ENCODE measurements at places on chromosomes 4 and X. TPM values are rescaled to one million over a fixed set of nuclear protein-coding genes. Genes with fewer than 3 reads are reported as not detected.

Gene PQBP1
- total RNA-seq = 60.3 TPM

Gene MAGEA8
- not detected for total RNA-seq

Gene XAGE2
- total RNA-seq = not detected

Gene USP27X
- total RNA-seq = 1.9 TPM

Gene SORCS2
- 11.0 TPM for total RNA-seq

DNA sequence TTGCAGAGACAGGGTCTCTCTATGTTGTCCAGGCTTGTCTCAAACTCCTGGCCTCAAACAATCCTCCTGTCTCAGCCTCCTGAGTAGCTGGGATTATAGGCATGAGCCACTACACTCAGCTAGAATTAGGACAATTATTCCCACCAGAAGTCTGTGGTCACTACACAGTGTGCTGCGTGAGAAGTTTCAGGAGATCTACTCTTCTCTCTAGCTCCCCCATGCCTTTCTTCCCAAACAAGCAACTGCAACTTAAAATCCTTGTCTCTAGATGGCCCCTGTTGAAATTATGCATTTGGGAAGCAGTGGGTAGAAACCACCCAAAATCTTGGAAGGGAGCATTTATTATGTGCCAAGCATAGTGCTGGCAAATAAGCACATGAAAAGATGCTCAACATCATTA is 21.1 kb upstream of the MAP7D3 start:
- DNase-seq = no peak

DNA sequence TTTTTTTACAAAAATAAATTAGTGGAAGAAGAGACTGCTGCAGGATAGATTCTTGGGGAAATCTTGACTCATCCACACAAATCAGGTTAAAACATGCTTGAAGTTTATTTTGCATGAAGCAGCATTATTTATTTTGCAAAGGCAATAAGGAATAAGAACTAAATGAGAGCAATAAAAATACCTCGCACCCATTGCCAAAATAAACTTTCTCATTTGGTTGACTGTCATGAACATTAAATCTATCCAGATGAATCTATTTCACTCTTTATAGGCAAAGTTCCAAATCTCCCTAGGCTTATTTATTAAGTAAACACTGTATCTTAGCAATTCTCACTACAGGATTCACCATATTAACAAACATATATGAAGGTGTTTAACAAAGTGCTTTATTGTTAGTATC is 58.9 kb downstream of the HOPX start:
- DNase-seq = no peak

GRCh38 chr4:116516711-116517110 is 568.7 kb downstream of the TRAM1L1 start:
- DNase-seq = no peak

DNA sequence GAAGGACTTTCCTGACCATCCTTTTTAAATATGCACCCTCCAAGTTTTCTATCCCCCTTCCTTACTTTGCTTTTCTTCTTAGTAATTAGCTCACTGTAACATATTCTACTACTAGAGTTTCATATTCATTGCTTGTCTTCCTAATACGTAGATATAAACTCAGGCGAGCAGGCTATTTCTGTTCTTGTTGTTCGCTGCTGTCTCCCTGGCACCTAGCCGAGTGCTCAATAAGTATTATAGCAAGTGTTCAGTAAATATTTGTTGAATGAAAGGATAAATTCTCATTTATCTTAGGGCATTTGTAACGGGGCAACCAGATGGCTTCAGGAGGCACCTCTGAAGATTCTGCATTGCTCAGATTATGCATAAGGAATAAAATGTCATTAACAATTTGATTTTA is 6.8 kb upstream of the RHOH start:
- DNase-seq = no peak

GRCh38 chr4:182507805-182508204 is 264.6 kb downstream of the TENM3 start:
- no peak for DNase-seq

DNA sequence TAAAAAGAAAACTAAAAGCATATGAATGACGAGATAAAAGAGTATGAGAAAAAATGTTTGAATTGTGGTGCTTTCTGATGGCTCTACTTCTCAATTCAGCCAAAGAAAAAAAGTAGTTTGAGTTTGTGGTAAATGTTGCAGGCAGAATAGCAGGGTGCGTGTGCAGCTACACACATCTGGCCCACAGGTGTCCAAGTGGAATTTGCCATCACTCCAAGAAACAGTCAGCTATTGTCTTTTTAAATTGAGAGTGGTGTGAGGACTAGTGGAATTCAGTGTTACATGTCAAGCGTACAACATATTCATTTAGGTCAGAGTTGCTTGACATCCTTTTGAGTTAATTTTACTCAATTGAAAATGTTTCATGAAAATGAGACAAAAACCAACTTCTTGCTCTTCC is 424.8 kb upstream of the MAD2L1 start:
- DNase-seq = no peak

DNA sequence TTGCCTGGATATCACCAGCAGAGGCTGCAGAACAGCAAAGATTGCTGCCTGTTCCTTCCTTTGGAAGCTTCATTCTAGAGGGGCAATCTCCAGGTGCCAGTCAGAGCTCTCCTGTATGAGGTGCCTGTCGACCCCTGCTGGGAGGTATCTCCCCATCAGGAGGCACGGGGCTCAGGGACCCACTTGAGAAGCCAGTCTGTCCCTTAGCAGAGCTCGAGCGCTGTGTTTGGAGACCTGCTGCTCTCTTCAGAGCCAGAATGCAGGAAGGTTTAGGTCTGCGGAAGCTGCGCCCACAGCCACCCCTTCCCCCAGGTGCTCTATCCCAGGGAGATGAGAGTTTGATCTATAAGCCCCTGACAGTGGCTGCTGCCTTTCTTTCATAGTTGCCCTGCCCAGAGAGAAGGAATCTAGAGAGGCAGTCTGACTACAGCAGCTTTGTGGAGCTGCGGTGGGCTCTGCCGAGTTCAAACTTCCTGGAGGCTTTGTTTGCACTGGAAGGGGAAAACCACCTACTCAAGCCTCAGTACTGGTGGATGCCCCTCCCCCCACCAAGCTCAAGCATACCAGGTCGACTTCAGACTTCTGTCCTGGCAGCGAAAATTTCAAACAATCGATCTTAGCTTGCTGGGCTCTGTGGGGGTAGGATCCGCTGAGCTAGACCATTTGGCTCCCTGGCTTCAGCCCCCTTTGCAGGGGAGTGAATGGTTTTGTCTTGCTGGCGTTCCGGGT is 57.9 kb downstream of the DKK2 start:
- no peak for DNase-seq

DNA sequence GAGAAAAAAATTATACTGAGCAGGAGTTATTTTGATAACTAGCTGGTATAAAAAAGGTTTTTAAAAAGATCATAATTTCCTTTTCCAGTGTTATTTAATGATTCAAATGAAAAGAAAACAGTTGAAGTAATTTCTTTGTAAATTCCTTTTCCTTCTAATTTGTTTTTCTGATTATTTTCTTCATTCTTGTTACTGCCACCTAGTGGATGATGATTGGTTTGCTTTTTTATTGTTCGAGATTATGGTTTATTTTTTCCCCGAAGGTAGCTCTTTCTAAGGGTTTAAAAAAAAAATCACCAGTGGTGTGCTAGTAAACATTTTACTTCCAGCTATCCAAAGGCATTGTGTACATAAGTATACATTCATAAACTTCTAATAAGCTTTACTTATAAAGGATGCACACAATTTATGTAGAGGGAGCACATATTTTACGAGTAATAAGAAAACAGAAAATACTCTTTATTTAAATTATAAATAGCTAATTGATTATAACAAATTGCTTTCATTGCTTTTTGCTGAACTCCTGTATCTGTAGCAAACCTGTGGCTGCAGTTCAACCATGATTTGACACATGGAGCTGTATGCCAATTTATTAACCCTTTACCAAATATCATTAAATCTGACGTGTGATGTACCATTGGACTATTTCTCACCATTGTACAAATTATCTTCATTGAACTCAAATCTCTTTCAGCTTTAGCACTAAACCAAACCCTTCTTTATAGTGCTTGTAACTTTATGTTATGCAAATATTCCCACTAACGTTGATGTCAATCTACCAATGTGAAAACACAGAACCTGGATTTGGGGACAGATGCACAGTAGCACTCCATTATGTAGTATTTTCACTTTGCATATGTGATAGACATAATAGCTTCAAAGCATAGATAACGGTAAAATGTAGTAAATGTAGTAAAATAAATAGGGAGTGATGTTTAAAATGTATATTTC is 97.8 kb upstream of the ANK2 start:
- peak; percentile 33 for DNase-seq

GRCh38 chr4:95293014-95293413 is 255.8 kb downstream of the UNC5C start:
- DNase-seq = peak; percentile 6

DNA sequence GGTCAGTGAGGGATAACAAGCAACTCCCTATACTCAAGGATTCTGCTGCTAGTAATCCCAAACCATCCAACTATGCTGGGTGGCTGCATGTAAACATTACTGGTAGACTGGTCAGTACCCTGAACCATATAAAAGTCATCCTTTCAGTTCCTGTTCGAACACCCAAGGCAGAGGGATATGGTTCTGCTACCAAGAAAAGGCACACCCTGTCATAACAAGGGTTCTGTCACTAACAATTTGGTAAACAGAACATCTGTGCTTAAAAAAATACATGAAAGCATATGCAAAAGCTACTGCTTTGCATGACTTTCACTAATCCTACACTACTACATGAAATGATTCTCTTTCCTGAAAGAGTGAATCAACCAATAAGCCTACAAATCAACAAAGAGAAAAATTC is 76.8 kb upstream of the MCF2 start:
- no peak for DNase-seq

- peak; percentile 36 for DNase-seq
Measured at GRCh38 chr4:38523524-38524448, 140.2 kb upstream of the KLF3 start.

DNA sequence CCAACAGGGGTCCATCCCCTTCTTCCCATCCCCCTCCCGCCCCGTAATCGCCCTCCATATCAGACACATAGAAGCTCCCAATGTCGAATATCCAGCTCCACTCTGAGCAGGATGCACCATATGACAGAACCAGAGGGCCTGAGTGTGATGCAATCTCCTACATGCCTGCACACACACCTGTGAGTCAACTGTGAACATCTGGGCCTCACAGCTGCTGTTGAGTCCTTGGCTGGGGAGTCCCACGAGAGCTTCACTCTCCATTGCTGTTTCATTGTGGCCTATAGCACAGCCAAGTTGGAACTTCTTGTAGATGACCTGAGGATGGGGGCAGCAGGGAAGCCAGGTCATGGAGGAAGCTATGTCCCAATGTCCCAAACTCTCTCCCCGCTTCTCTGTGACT is 8.2 kb downstream of the SLC38A5 start:
- DNase-seq = no peak

- peak; percentile 41 for DNase-seq
Measured at GRCh38 chr4:173013232-173013930, 155.2 kb upstream of the GALNT7 start.

- DNase-seq = peak; percentile 80
Measured at GRCh38 chr4:23737571-23737970, 152.3 kb downstream of the PPARGC1A start.

DNA sequence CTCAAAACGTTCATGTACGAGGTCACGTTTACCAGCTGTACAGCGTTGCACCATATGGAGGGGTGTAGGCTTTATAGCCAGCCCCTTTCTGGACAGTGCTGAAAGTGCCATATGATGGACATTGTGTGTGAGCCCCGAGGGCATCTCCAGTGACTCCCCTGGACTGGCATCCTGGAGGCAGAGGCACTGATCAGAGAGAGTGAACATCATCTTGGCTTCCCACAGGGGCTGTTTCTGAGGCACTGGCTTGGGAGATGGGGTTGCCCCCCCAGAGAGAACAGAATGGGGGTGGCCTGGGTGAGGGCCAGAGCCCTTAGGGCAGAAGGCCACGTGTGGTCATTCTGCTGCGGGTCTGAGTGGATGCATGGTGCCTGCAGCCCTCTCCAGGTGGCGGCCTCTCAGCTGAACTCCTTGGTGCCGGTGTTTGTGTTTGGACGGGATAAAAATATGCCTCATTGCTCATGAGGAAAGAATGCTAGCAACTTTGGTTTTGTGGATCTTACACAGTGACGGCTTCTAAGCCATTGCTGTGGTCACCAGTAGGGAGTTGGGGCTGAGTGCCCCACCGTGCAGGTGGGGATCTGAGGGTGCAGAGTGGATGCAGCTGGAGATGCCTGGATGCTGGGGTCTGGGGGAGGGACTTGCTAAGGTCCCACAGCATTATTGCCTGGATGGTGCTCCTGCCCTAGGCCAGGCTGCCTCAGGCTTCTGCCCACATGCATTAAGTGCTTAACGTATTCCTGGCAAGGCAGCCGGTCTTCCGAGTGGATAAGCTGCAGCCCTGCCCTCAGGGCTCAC is 3.4 kb downstream of the WFS1 start:
- peak; percentile 83 for DNase-seq

- peak; percentile 80 for DNase-seq
Measured at GRCh38 chrX:81201671-81202455, at the start of the genes HMGN5 and SH3BGRL. Gene HMGN5, minus strand, starts transcription at chrX:81201913. Its CDS starts 80,364 bp downstream, at chrX:81121549. Gene SH3BGRL, plus strand, starts transcription at chrX:81202102. Its CDS starts 99 bp downstream, at chrX:81202201.

GRCh38 chr4:183830438-183830985 is 74.6 kb upstream of the STOX2 start:
- DNase-seq = peak; percentile 37

DNA sequence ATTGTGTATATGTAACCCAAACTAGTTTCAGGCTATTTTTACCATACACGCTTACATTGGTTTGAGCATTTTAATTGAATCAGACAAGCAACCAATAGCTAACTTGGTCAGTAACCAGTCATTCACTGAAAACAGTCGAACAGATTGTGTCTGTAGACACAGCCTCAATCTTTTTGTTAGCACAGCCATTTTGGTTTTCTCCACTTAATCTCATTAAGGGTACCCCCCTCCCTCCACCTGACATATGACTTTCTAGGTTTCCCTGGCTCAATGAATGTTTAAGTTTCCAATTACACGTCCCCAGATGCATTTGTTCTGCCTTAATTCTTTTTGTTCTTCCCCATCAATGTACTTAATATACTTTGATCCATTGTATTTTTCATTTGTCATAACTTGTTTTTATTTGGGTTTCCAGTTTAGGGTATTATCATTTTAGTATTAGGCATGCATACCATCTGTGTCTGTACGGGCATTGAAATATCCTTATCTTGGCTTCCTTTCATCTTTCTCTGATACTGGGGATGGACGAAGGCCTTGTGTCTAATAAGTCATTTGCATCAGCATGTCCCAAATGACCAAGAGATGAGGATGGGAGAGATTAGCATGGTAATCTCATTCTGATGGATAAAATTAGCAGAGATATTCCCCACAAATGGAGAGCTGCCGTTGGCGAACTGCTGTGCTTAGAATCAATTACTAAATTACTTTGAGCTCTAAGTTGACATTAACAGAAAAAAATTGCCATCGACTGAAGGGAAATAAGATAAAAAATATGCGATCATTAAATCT is 35.9 kb upstream of the PHOX2B start:
- DNase-seq = no peak

DNA sequence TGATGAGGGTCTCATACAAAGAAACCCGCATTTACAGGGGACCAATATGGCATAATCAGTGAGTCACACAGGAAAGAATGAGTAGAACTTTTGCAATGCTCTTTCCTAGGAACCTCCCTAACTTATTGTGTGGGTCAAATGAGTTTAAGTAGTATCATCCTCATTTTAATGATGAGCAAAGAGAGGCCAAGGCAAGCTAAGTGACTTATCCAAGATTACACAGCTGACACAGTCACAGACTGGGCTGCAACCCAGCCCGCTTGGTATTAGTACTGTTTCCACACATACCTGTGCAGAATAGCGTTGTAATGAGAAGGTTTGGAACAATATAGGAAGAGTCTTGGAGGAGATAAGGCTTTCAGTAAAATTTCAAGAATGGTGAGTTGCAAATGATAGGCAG is 91.0 kb upstream of the PPP1R2C start:
- no peak for DNase-seq

- no peak for DNase-seq
Measured at GRCh38 chr4:114773339-114773738, 174.7 kb downstream of the UGT8 start.

All from renal cortical epithelial cell (primary cell).